ENCODE measurements at places on chromosomes 6 and 20. TPM values are rescaled to one million over a fixed set of nuclear protein-coding genes. Genes with fewer than 3 reads are reported as not detected.

DNA sequence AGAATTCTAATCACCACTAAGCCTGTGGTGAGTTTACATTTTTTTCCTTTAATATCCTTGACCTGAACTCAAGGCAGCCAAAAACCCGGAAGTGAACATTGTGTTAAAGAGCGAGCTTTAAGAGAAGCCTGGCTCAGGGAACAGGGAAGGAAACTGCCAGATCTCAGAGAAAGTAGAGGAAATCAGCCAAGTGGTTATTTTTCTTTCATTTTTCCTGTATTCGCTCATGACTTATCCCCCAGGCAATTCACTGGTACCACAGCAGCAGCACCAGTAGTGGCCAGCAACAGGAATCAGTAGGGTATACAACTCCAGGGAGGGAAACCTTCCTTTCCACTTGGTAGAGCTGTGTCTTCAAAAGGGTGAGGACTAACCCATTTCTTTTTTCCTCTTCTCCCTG is 89.6 kb upstream of the HMGCLL1 start:
- DNase-seq, result no peak
- H3K36me3 ChIP-seq, result no peaks in the 10 kb centered on the region
- H3K27ac ChIP-seq, result peak overlapping the region; percentile 21
- H3K4me3 ChIP-seq, result no peak overlapping the region
- H3K27me3 ChIP-seq, result no peaks in the 10 kb centered on the region
- no peaks in the 10 kb centered on the region for H3K4me1 ChIP-seq

- no peaks in the 10 kb centered on the region for H3K36me3 ChIP-seq
- peaks cover 13% of the 10 kb centered on the region for H3K4me1 ChIP-seq
- H3K27me3 ChIP-seq, result peaks cover 34% of the 10 kb centered on the region
Observed at GRCh38 chr20:25084626-25085187, 2.8 kb upstream of the VSX1 start.

DNA sequence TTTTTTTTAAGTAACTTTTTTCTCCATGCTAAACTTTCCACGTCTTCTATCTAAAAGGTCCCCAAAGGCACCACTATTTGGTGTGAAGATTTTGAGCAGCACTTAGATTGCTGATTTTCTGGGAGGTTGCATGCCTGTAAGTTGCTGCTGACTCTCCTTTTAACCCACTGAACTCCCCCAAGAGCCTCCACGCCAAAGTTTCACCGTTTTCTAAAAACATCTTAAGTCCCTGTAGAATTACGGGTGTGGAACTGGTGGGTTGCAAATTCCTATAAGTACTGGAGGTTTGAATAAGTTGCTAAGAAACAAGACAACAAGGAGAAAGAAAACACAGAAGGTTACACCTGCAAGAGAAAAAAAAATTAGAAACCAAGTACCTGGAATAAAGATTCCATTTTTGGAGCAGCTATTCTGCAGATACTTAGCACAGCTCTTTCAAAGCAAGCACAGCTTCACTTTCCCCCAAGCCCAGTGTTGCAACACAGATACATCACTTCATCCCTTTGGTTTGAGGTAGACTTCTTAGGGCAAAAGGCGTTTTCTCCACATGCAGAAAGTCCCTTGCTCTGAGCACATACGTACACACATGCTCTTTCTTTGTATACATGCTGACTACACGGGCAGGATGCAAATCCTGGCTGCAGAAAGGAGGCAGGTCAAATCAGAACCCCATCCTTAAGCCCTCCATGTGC is 5.0 kb downstream of the JAG1 start:
- no peaks in the 10 kb centered on the region for H3K27me3 ChIP-seq
- peak overlapping the region; percentile 97 for H3K4me3 ChIP-seq
- H3K36me3 ChIP-seq, result no peaks in the 10 kb centered on the region
- DNase-seq, result no peak
- peaks cover 36% of the 10 kb centered on the region for H3K4me1 ChIP-seq

DNA sequence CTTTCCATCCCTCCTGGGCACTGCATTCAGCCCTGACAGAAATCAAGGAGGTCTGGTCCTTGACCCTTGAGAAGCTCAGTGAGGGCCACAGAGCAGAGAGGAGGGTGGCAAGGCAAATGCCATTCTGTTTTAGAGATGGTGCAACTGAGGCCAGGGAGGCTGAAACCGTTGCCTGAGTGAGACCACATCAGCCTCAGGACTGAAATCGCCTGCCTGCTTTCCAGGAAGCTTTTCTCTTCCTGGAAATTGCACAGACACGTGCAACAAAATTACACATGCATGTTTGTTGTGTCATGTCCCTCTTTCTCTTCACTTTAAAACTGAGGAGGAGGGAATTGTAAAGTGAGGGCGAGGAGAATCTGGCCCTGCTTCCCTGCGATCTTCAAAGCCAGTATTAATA is 113.7 kb upstream of the PDE10A start:
- DNase-seq, result no peak
- no peaks in the 10 kb centered on the region for H3K27me3 ChIP-seq
- no peak overlapping the region for H3K4me3 ChIP-seq
- no peaks in the 10 kb centered on the region for H3K36me3 ChIP-seq

DNA sequence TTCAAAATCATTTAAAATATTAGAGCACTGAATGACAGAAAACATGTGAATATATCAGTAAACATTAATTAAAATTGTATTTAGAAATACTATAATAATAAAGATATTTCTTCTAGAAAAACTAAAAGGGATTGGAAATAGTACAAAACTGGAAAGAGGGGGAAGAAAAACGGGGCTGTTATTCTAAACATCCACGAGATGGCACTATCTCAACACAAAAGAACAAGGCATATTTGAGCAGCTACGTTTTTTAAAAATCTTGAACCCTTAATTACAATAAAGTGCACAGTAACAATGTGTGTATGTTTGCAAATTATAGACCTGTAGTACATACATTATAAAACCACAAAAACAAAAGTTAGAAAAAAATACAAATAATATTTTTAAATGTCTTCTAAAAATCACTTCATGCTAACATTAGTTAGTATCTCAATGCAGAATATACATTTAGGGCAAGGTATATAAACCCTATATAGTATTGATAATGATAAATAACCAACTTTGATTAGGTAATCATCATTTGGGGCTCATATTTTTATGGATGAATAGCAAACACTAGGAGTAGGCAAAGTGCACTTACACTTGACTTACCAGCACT is 42.5 kb upstream of the PNISR start:
- H3K27ac ChIP-seq, result no peak overlapping the region
- no peaks in the 10 kb centered on the region for H3K4me1 ChIP-seq
- no peak overlapping the region for H3K4me3 ChIP-seq
- H3K36me3 ChIP-seq, result no peaks in the 10 kb centered on the region

- H3K4me1 ChIP-seq, result peaks cover 17% of the 10 kb centered on the region
- H3K27ac ChIP-seq, result no peak overlapping the region
- no peaks in the 10 kb centered on the region for H3K27me3 ChIP-seq
- H3K36me3 ChIP-seq, result no peaks in the 10 kb centered on the region
Observed at GRCh38 chr20:5784735-5785134, 34.5 kb downstream of the SHLD1 start.

- no peak for DNase-seq
- no peaks in the 10 kb centered on the region for H3K27me3 ChIP-seq
- no peak overlapping the region for H3K4me3 ChIP-seq
- H3K27ac ChIP-seq, result no peak overlapping the region
- H3K36me3 ChIP-seq, result no peaks in the 10 kb centered on the region
Observed at GRCh38 chr6:109662192-109662591, 28.8 kb downstream of the AK9 start.

- no peak for DNase-seq
- no peak overlapping the region for H3K27ac ChIP-seq
- no peaks in the 10 kb centered on the region for H3K36me3 ChIP-seq
- no peaks in the 10 kb centered on the region for H3K27me3 ChIP-seq
- H3K4me3 ChIP-seq, result no peak overlapping the region
Observed at GRCh38 chr6:157443066-157443800, 62.2 kb downstream of the ZDHHC14 start.

- H3K4me3 ChIP-seq, result no peak overlapping the region
- H3K27me3 ChIP-seq, result no peaks in the 10 kb centered on the region
- DNase-seq, result no peak
- H3K36me3 ChIP-seq, result no peaks in the 10 kb centered on the region
Observed at GRCh38 chr6:74284284-74284683, 588.3 kb downstream of the CD109 start.

GRCh38 chr6:12369781-12370262 is 79.7 kb downstream of the EDN1 start:
- H3K4me1 ChIP-seq, result no peaks in the 10 kb centered on the region
- no peaks in the 10 kb centered on the region for H3K36me3 ChIP-seq
- H3K27ac ChIP-seq, result no peak overlapping the region
- DNase-seq, result no peak

DNA sequence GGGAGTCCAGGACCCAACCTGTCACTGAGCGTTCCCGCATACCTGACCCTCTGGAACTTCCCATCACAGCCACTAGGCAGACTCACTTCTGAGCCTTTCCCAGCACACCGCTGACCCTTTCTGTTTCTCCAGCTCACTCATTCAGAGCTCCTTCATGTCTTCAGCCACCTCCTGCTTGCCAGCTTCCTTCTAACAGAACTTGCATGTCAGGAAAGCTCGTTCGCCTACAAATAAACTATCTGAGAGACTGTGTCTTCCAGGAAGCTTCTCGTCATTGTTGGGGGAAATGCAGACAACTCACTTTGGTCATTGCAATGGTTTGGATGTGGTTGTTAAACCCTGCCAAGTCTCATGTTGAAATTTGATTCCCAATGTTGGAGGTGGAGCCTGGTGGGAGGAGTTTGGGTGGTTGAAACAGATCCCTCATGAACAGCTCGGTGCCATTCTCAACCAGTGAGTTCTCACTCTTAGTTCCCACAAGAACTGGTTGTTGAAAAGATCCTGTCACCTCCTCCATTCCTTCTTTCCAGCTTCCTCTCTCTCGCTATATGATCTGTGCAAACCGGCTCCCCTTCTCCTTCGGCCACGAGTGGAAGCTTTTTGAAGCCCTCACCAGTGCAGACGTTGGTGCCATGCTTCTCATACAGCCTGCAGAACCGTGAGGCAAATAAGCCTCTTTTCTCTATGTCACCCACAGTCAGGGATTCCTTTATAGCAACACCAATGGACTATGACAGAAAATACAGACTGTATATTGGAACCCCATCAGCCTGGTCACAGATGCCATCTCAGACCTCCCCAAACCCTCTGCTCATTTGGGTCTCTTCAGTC is 1.4 kb upstream of the MUC21 start:
- no peak for DNase-seq
- peak overlapping the region; percentile 36 for H3K4me3 ChIP-seq
- H3K27me3 ChIP-seq, result no peaks in the 10 kb centered on the region

GRCh38 chr6:131295081-131295480 is 159.8 kb downstream of the AKAP7 start:
- no peaks in the 10 kb centered on the region for H3K27me3 ChIP-seq
- DNase-seq, result no peak
- no peaks in the 10 kb centered on the region for H3K4me1 ChIP-seq
- H3K4me3 ChIP-seq, result no peak overlapping the region
- H3K27ac ChIP-seq, result no peak overlapping the region

DNA sequence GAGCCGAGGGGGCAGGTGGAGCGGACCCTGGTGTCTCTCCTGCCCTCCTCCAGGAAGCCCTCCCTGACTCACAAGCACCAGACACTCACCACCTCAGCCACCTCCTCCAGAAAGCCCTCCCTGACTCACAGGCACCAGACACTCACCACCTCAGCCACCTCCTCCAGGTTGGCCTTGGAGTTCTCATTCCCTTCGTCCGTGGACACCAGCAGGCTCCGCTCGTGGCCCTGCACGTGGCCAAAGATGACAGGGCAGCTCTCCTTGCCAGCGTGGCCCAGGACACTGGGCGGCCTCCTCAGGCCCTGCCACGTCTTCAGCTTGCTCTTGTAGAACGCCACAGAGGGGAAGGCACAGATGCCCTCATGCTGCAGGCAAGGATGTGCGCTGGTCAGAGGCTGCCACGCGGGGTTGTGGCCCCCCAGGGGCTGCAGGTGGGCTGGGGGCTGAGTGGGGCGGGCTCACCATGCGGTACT is 6.4 kb downstream of the FNDC11 start:
- no peak overlapping the region for H3K4me3 ChIP-seq
- H3K4me1 ChIP-seq, result no peaks in the 10 kb centered on the region
- H3K27me3 ChIP-seq, result no peaks in the 10 kb centered on the region
- no peaks in the 10 kb centered on the region for H3K36me3 ChIP-seq

DNA sequence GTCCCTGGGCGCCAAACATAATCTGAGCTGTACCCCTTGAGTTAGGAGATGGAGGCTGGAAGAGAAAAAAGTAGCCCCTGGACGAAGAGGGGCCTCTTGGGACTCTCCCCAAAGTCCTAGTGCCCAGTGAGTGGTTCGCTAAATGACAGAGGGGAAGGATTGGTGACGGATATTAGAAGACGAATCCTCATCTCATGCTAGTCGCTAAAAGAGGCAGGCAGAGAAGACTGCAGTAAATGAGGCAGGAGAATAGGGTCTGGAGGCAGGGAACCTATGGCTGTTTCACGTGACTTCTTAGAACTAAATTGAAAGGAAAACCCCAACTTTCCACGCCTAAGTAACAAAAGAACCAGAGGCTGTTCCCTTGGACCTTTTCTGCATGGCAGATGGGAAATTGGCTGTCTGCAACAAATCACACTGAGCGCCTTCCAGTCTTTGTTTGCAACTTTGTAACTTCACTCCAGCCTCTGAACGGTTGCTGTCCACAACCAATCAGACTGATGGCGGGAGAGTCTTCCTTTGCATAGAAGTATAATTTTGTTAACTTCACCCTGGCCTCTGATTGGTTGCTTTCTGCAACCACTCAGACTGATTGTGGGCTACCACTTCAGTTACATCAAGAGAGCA is 731 bp upstream of the RBL1 start:
- no peaks in the 10 kb centered on the region for H3K27me3 ChIP-seq
- DNase-seq, result no peak
- no peaks in the 10 kb centered on the region for H3K36me3 ChIP-seq
- peak overlapping the region; percentile 81 for H3K27ac ChIP-seq
- peaks cover 11% of the 10 kb centered on the region for H3K4me1 ChIP-seq

GRCh38 chr20:22740829-22741228 is 156.5 kb upstream of the FOXA2 start:
- no peak overlapping the region for H3K4me3 ChIP-seq
- no peaks in the 10 kb centered on the region for H3K36me3 ChIP-seq
- H3K27ac ChIP-seq, result no peak overlapping the region
- no peaks in the 10 kb centered on the region for H3K4me1 ChIP-seq
- DNase-seq, result no peak
- no peaks in the 10 kb centered on the region for H3K27me3 ChIP-seq

- H3K27me3 ChIP-seq, result no peaks in the 10 kb centered on the region
- peaks cover 6% of the 10 kb centered on the region for H3K4me1 ChIP-seq
- no peak overlapping the region for H3K27ac ChIP-seq
- DNase-seq, result no peak
- H3K36me3 ChIP-seq, result peaks cover 30% of the 10 kb centered on the region
Observed at GRCh38 chr6:32842690-32843089, 1.2 kb downstream of the PSMB8 start.

DNA sequence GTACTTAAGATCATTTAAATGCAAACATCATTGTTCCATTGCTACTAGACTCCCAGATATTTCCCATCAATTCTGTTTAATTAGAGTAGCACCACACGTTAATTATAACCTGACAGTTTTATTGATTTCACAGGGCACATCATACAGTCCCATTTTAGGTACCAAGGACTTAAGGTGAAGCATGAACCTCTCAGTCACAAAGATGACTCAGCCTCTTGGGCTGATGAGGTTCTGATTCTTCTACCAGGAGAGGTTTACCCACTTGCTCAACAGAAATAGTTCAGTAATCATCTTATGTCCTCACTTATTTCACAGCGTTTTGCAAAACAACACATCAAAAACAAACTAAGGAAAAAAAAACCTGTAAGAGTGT is 98.5 kb downstream of the HIVEP2 start:
- peak overlapping the region; percentile 89 for H3K27ac ChIP-seq
- H3K36me3 ChIP-seq, result no peaks in the 10 kb centered on the region
- peaks cover 89% of the 10 kb centered on the region for H3K4me1 ChIP-seq
- H3K27me3 ChIP-seq, result no peaks in the 10 kb centered on the region
- peak overlapping the region; percentile 59 for H3K4me3 ChIP-seq

SRSF12 gene
- 0.71 TPM for total RNA-seq

RBM24 gene
- total RNA-seq, result 248 TPM

PRL gene
- total RNA-seq, result not detected

KIAA1755 gene
- 2.4 TPM for total RNA-seq

SPTLC3 gene
- 0.59 TPM for total RNA-seq

TMEM170B gene
- 7.4 TPM for total RNA-seq

LAMP5 gene
- total RNA-seq, result not detected

Data from psoas muscle (tissue), 8 donors.